B cell (primary cell): ENCODE measurements at places on chromosomes 5 and 9.

DNA sequence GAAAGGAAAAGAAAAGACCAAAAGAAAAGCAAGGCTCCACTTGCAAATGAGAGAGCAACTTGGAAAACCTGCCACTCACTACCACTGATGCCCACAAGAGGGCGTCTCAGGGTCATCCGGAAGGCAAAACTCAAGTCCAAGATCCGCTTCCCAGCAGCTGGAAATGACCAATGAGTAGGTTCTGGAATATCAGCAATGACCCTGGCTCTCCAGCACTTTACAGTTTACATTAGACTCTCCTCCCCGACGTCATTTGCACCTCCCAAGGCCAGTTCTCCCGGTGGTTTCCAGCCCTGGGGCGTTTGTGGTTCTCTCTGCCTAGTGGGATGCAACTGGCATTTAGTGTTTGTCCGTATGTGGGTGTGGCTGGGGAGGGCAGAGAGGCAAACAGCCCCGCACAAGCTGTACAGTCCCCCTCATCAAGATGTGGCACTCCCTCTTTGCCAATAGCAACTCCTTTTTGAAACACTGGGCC lies 193.8 kb upstream of the ZNF618 start:
- peak; percentile 22 for DNase-seq

DNA sequence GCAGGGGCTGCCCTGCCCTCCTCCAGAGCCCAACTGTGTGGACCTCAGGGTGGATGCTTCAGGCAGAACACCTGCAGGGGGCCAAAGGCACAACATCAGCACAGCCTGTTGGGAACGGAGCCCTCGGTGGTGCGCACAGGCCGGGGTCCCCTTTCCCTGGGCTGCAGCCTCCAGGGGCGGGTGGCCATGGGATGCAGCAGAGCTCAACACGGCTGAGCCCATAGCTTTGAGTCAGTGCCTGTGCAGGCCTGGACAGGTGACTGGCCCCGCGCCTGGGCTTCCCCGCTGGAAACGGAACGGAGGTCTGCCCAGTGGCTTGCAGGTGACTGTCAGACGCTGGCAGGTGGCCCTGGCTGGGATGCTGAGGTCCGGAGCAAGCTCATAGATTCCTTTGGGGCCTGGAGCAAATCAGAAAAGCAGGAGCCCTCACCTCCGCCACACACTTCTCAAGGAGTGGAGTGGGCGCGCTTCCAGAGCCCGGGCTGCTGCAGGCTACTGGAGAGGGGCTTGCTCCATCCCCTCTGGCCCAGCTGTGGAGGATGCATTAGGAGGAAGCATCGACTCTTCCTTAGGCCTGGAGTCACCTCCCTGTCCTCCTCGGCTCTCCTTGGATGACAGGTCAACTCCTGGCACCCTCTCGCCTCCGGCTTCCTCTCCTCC lies 69.8 kb upstream of the RNU6ATAC start:
- DNase-seq: no peak

GRCh38 chr5:154588091-154588774 lies 110.2 kb upstream of the HAND1 start:
- DNase-seq: no peak

DNA sequence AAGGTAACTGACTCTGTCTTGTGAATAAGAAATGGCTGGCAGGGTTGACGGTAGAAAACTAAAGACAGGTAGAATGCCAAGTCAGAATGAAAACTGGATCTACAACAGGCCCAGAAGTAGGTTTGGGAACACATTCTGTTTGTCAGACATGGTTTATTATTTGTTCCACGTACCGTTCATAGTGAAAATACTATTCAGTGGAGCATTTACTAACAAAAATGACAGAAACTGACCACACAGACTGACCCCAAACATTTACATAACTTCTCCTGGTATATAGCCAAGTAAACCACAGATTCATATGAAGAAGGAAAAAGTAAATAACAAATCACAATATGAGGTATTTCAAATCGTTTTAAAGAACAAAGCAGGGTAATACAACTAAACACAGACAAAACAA lies 73.7 kb downstream of the SLC38A9 start:
- no peak for DNase-seq

- DNase-seq: no peak
Observed at GRCh38 chr5:22665801-22666200, 187.3 kb downstream of the CDH12 start.

DNA sequence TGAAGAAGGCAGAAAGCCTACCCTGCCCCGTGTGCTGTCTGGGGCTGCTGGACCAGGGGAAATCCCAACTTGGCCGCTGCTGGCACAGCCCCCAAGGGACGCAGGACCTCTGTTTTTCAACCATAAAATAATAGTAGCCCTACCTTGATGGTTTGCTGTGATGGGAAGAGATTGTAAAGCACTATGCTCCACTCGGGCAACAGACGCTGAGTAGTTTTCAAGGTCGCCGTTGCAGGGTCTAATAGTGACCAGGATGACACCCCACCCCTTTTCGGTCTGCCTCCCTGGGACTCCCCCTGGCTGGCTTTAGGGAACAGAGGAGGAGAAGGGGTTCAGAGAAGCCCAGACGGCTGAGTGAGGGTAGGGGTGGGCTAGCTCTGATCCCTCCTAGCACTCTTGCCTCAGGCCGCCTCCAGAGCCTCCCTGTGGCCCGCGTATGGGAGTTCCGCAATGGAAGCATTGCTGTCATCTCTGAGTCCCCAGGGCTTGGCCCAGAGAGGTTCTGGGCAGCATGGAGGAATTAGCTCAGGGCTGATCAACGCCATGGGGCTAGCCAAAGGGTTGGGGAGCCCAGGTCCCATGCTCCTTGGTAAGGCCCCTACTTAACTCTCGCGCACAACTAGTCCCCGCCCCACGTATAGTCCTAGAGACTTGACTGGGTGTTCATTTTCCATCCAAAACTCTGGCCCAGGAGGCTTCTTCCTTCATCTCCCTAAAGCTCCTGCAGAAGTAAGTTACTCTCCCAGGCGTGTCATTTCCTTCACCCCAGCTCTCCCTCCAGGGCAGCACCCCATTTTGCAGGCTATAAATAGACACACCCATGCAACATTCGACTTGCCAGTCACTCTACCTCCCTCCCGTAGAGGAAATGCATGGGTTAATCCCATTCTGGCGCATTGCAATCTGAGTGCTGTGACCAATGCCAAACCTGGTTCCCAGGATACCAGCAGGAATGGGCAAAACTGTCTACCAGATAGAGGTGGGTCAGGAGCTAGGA lies 1.1 kb upstream of the IRF1 start:
- peak; percentile 80 for DNase-seq

DNA sequence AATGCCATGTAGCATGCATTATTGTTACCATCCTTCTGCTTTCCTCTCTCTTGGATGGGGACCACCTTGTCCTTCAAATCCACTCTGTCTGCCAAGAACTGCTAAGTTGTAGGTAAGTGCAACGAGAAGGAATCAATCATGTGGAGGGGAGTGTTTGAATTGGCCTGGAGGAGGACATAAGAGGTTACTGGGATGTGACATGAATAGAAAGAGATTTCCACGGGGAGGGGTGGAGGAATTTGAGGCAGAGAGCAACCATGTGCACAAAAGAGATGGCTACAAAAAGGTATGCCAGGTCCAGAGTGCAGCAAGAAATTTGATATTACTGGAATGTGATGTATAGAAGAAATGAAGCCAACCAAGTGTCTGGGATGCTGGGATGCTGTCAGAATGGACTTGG lies 648.9 kb upstream of the KLF4 start:
- no peak for DNase-seq

- no peak for DNase-seq
Observed at GRCh38 chr5:126871441-126871840, 94.5 kb downstream of the LMNB1 start.

DNA sequence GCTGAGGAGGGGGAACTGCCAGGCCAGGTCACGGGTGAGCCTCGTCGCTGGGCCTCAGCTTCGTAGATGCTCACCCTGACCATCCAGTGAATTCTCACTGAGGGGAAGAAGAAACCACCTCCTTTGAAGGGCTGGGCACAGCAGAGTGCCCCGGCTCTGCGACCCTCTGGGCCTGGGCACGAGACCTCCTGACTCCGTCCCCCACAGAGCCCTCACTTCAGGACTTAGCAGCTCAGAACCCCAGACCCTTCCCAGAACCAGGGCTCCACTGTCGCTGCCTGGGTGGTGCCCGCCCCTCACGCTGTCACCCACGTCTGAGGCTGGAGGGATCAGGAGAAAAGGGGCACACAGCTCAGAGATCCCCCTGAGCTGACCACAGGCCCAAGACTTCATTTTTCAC lies 34.3 kb upstream of the TMEM250 start:
- DNase-seq: no peak

DNA sequence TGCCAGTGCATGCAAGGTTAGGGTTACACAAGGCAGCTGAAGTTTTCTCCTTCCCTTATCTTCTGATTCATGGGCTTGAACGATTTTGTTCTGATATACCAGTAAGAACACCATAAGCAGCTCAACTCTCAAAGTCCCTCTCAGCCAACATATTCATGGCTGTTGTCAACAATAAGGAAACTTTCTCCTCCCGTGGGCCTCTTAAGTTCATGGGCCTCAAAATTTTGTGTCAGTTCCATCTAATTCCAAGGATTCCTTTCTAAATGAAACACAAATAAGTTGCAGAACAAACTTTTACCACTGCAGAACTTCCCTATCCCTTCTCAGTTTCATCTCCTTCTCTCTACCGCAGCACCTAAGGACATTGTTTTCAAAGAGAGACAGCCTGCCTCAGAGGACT lies 23.6 kb upstream of the CAST start:
- no peak for DNase-seq

GRCh38 chr9:122307925-122308324 lies 43.2 kb downstream of the MRRF start:
- no peak for DNase-seq

DNA sequence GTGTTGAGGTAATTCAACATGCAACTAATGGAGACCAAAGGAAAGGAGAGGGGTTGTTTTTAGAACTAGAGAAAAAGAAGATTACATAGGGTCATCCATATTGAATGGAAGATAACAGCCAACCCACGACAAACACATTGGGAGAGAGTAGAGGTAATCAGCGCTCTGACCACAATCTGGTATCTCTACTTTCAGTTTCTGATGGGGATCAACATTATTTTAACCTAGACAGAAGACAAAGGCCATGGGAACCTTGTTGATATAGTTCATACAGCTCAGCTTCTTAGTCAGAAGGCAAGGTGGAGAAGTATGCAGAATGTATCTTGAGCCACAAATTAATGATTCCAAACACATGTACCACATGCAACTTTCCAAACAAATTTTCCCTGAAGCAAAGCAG lies 537.1 kb upstream of the ST8SIA4 start:
- DNase-seq: no peak

DNA sequence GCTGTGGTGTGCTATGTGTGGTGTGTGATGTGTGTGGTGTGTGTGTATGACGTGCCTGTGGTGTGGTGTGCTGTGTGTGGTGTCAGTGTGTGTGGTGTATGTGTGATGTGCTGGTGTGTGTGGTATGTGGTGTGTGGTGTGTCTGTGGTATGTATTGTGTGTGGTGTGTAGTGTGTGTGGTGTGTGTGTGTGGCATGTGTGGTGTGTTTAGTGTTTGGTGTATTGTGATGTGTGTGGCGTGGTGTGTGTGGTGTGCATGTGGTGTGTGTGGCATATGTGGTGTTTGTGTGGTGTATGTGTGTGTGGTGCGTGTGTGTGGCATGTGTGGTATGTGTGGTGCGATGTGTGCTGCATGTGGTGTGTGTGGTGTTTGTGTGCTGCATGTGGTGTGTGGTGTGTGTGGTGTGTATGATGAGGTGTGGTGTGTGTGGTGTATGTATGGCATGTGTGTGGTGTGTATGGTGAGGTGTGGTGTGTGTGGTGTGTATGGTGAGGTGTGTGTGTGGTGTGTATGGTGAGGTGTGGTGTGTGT lies 18.3 kb upstream of the RNU6ATAC start:
- no peak for DNase-seq

- DNase-seq: no peak
Observed at GRCh38 chr5:22249209-22249729, 603.9 kb downstream of the CDH12 start.

DNA sequence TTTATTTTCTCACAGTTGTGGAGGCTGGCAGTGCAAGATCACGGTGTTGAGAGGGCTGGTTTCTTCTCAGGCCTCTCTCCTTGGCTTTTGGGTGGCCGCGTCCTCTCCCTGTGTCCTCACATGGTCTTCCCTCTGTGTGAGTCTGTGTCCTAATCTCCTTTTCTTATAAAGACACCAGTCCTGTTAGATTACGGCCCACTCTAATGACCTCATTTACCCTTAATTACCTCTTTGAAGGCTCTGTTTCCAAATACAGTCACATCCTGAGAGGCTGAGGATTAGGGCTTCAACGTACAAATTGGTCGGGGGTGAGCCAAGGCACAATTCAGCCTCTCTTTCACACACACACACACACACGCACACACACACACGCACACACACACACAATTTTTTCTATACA lies 73.0 kb downstream of the UGCG start:
- no peak for DNase-seq

DNA sequence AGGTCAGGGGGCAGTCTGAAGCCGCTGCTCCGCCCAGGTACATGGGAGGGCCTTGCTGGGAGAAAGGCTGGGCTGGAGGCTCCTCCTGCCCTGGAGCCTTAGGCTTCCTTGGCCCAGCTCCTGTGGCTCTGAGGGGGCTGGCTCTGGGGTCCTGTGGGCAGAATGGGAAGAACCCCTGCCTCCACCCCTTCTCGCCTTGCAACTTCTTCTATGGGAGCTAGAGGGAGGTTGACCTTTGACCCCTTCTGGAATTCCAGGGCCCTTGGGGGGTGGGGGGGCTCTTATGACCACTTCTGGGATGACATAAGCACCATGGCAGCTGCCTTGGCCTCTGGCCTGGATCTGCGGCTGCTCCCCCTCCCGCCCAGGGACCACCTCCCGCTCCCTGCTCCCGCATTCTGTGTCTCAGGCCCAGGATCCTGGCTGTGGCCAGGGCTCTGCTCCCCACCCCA lies 32.2 kb downstream of the IER5L start:
- DNase-seq: no peak

GRCh38 chr9:94034511-94034910 lies 49.8 kb upstream of the PTPDC1 start:
- DNase-seq: no peak

- no peak for DNase-seq
Observed at GRCh38 chr5:64765804-64766504, 2.5 kb downstream of the SREK1IP1 start.
